ENCODE measurements at places on chromosomes 7 and 10.

GRCh38 chr7:48244864-48245271, 73.6 kb downstream of the ABCA13 start:
- DNase-seq, result no peak

GRCh38 chr10:19785366-19785765, 30.9 kb upstream of the PLXDC2 start:
- no peak for DNase-seq

- DNase-seq, result no peak
Measured at GRCh38 chr7:99409192-99409572, 413 bp downstream of the BUD31 start.

- no peak for DNase-seq
Measured at GRCh38 chr7:151103973-151104372, 17.7 kb downstream of the AGAP3 start.

DNA sequence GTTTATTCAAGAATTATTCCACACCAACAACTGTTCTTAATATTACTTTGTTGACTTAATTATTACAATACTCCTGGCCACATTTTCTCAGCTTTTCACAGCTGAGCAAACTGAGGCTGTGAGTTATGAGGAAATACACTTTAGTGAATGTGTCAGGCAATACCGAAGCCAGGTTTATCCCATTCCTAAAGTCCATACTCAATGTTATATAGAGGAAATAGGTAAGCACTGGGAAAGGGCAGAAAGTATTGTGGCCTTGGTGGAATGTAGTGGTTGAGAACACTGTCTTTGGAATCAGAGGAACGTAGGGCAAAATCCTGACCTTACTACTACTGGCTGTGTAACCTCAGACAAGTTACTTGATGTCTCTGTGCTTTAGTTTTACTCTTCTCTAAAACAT, 110.8 kb downstream of the CD36 start:
- DNase-seq, result no peak

- DNase-seq, result no peak
Measured at GRCh38 chr10:68239596-68240150, 7.8 kb upstream of the ATOH7 start.

GRCh38 chr7:82131215-82131614, 312.4 kb downstream of the CACNA2D1 start:
- no peak for DNase-seq

GRCh38 chr7:35753761-35754603, 46.9 kb upstream of the SEPTIN7 start:
- no peak for DNase-seq

DNA sequence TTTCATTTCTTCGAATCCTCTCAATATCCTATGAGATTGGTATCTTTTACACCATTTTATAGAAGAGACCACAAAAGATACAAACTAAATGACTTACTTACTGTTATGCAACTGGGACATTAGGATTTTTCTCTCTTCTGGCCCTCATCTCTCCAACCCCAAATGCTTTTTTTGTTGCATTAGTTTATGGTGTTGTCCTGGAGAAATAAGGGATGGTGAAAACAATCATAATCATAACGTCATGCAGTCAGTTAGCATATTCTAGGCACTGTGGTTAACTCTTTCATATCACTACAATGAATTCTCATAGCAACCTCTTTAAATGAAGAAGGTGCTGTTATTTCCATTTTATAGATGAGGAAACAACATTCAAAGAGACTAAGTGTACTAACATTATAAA, 104.6 kb downstream of the PON1 start:
- DNase-seq, result no peak

- no peak for DNase-seq
Measured at GRCh38 chr10:34526186-34526585, 288.9 kb downstream of the PARD3 start.

DNA sequence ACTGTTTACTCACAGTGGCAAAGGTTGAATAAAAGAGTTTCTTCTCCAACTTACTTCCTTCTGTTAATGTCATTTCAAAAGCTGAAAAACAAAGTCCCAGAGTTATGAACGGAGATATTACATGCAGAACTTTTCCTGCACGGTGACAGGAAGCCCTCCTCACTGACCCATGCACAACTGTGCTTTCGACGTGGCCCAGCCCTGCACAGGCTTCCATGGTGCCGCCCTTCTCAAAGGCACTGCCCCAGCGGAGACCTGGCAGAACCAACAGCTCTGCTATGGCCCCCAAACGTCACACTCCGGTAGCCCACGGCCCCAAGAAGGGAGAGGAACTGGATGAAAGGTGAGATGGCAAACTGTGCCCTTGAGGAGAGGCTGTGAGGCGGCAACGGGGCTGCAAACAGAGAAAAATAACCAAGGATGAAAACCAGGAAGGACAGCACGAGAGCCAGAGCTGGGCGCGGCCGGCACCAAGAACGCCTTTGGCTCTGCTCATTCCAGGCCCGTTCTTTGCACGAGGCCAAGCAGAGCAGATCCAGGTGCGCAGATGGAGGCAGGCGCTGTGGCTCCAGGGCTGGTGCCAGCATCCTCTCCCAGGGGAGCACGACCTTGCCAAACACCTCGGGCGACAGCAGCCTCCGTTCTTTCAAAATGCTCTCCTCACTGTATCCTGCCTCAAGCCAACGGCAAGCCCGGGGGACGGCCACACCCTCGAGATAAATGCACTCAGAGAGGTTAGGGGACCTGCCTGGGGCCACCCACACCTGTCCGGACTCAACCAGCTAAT, 7.0 kb upstream of the FUOM start:
- no peak for DNase-seq

- DNase-seq, result no peak
Measured at GRCh38 chr7:117669818-117670217, 190.0 kb downstream of the CFTR start.

- no peak for DNase-seq
Measured at GRCh38 chr7:116691664-116692063, 19.7 kb downstream of the MET start.

- DNase-seq, result no peak
Measured at GRCh38 chr10:104286939-104287338, 18.0 kb downstream of the GSTO2 start.

GRCh38 chr10:70137927-70138883, 5.6 kb upstream of the AIFM2 start:
- DNase-seq, result no peak

DNA sequence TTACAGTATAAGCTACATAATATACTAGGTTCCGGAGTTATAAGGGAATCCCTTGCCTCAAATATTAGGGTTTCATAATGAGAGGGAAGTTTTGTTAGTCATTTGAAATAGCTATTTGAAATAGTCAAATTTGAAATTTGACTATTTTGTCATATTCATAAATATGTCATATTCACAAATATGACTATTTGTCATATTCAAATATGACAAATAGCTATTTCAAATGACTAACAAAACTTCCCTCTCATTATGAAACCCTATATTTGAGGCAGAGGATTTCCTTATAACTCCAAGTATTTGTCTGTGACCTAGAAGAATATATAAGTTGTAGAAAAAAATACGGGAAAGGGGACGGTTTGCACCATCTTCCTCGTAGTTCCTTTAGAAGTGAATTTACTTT, 76.6 kb downstream of the HDAC9 start:
- DNase-seq, result no peak

DNA sequence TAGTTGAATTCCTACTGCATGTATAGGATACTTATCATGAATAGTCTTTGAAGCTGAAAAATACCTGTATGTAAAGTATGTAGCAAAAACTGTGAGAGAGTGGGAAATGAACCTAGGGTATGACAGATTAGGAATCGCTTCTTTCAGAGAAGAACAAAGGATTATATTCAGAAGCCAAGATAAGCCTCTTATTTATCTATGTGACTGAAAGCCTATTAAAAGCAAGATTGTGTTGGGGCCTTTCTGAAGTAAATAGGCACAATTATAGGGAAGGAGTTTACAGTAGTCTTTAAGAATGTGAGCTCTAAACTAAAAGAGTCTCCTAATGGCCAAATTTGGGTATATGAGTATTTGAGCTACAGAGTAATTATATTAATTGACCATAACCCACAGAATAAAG, 102.1 kb downstream of the MTERF1 start:
- DNase-seq, result no peak

- no peak for DNase-seq
Measured at GRCh38 chr7:70481570-70482123, 650.3 kb upstream of the GALNT17 start.

DNA sequence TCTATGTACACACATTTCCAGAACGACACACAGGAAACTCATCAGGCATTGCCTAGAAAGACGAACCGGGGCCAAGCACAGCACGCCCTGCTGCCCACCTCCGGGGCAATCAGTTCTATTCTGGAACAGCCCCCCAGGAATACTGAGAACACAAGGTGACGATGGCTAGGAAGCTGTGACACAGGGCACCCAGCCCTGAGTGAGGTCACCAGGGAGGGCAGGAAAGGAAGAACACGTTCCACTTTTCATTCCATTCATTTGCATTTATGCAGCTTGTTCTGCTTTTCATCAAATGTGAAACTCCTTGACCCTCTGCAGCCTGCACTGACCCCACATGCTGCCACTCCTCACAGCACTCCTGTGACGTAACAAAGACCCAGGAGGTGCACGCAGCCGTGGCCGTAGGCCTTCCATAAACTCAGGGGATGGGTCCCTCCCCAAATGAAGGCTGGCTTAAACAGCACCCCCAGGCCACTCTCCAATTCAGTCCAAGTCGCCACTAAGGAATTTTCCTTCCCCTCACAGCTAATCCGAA, 28.9 kb downstream of the MAD1L1 start:
- peak; percentile 35 for DNase-seq

GRCh38 chr10:131618587-131619267, 282.1 kb upstream of the PPP2R2D start:
- DNase-seq, result no peak

DNA sequence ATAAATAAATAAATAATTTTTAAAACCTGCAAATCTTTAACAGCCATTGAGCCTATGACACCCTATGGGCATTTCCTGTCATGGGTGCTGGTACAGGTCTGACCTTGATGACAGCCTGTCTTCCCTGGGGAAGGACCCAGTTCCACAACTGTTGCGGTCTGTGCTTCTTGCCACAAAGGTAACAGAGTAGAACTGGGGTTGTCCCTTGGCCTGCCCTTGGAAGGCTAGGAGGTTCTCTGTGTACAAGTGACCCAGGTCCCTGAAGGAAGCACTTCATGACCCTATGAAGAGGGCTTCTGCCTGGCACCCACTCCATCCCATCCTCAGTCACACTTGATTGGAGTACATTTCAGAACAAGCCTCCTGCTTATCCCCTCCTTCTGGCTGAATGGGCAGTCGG, 66.9 kb downstream of the OGDH start:
- no peak for DNase-seq

GRCh38 chr10:102418622-102419268, at the start of gene PSD:
PSD (minus strand) TSS chr10:102418785; CDS start chr10:102417038, 1,747 bp downstream.
- no peak for DNase-seq

DNA sequence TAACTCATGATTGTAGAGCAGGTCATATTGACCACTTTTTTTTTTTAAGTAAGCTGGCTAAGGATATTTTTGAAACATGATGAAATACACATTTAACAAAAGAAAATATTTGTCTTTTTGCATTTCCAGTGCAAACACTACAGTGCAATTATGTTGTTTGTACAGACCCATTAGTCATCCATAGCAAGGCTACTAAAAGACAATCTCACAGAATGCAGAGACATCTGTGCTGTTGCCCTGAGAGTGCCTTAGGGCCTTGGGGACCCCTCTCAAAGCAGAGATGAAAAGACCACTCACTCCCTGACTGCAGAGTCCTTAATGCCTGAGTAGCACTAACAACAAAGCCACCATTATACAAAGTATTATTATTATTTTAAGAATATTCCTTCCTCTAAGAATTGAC, 104.5 kb downstream of the NRCAM start:
- no peak for DNase-seq

DNA sequence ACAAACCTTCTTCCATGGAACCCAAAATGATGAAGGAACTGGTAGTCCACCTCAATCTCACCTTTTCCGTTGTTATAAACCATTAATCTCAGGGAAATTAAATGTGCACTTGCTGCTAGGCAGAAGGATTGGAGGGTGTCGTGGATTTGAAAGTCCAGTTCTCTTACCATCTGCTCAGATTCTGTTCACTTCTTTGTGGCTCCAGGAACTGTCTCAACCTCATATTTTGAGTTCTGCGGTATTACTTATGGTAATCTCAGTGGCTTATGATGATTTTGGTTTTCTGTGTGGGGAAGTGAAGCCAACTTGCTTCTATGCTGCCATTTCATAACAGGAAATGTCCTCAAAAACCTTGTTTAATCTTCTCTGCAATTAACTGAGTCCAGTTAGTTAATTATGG, 136.4 kb downstream of the CDC14C start:
- no peak for DNase-seq
